ENCODE measurements at places on chromosomes 1 and 21.

DNA sequence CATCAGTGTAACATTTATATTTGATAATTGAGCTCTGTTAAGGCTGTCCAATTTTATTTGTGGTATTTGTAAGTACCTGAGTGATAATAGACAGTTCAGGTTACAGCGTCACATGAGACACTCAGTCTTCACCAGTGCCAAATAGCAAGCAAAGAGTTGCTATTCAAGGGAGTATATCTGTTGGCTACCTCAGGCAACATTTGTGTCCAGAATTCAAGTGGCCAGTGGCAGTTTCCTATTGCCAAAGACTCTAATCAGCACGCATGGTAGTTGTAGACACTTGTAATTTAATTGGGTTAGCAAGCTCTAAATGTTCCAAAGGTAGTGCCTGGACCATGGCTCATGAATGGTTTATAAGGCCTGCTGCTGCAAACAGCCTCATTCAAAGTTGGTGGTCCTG lies 1524.3 kb upstream of the B3GALT2 start:
- DNase-seq = no peak

GRCh38 chr1:114718661-114719423 lies 2.3 kb upstream of the NRAS start:
- DNase-seq = no peak

GRCh38 chr21:27372381-27372780 lies 405.5 kb upstream of the ADAMTS5 start:
- DNase-seq = no peak

DNA sequence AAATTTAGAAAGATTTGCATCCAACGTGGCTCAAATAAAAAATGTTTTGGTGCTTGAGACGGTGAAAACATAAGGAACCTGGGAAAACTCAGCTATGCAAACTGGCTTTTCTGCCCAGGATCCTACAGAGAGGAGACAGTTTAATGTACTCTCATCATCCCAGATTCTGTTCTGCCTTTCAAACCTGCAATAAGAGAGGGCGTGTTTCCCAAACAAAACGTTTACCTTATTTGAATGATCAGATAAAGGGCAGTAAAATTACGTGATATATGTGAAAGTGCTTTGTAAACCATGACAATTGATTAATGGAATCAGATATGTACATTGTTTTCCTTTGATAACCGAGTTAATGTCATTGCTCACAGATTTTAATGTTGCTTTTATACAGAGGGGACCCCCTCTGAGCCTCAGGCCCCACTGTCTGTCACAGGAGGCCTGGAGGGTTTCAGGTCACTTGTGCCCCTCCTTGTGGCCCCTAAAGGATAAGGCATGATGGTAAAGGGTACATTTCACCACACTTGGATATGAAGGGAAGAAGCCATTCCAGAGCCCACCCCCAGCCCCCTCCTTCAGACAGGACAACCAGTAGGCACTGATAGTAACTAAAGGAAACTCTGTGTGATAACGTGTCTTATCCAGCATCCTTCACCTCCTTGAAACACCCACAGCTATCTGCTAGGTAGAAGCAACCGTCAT lies 157.6 kb downstream of the EDEM3 start:
- DNase-seq = no peak

DNA sequence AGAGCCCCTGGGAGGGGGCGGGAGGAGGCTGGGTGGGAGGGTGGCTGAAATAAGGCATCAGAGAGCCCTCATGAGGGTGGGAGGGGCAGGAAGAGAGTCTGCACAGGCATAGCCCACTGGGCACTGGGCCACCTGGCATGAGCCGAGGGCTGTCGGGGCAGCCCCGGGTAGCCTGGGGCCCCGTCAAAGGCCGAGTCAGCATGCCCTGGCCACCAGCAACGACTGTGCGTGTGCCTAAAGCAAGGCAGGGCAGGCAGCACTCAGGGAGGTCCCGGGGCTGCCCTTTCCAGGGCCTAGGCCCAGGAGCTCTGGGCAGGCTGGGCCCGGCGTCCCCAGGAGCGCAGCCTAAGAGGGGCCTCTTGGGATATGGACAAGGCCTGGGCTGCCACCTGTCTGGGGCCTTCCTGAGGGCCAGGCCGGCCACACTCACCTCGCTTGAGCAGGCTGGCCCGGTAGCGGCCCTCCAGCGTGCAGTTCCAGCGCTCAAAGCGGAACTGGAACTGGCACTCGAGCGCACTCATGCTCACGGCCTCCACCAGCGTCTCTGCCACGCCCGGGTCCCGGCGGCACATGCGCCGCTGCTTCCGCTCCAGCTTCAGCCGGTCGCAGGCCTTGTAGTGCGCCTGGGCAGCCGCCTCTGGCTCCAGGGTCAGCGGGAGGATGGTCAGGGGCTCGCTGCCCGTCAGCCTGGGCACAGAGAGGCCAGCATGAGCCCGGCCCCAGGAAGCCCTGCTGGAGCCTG lies 22.7 kb downstream of the WNT9A start:
- DNase-seq = no peak

- no peak for DNase-seq
These were observed 2.3 kb downstream of the OVAAL start for GRCh38 chr1:180560868-180561600.

GRCh38 chr21:21897275-21897883 lies 899.2 kb downstream of the NCAM2 start:
- no peak for DNase-seq

GRCh38 chr1:11837767-11838348 lies 9.7 kb downstream of the NPPA start:
- DNase-seq = no peak

- DNase-seq = peak; percentile 72
These were observed 63.9 kb downstream of the WDR64 start for GRCh38 chr1:241715956-241716355.

DNA sequence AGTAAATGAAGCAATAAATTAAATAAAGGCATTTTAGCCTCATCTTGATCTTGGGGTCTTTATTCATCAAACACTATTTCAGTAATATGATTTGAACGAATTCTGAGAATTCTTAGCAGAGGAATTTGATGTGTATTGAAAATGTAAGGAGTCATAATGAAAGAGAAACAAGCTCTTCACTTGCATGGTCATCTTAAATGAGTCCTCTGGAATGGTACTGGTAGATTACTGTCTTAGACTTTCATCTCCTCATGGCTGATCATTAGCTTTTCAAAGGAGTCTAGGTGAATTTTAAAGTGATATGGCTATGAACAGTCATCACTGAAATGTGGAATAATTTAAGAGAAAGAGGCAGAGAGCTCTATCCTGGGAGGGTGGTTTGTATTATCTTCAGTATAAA lies 30.0 kb downstream of the PRRC2C start:
- no peak for DNase-seq

DNA sequence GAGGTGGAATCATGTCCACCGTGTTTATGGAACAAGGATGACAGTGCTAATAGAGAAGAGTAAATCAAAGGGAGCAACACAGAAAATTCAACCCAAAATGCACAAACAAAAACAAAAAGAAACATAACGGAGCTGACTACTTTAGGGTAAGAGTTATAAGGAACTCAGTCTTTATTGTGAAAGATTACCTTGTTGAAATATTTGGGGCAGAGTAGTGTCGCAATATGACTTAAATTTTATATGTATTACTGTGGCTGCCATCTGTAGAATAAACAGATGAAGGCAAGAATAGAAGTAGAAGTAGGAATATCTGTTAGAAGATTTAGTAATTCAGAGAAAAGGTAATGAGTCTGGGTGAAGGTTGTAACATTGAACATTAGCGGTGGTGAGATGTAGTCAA lies 913.9 kb downstream of the BRINP3 start:
- DNase-seq = no peak

DNA sequence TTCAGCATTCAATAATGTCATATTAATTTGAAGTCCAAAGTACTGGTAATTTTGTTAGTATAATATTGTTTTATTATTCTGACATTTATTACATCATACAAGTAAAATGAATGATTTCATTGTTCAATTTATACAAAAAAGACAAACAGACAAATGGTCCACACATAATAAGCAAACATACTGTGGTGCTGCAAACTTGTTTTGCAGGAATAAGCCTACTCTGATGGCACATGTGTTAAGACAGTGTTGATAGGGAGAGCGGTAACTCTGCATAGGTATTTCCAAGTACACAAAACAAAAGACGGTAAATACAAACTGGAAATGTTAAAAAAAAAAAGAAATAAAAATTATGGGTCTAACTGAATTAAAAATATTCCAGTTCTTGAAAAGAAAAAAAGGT lies 59.7 kb upstream of the DPYD start:
- DNase-seq = no peak

- no peak for DNase-seq
These were observed 99.3 kb downstream of the FMN2 start for GRCh38 chr1:240190881-240191401.

DNA sequence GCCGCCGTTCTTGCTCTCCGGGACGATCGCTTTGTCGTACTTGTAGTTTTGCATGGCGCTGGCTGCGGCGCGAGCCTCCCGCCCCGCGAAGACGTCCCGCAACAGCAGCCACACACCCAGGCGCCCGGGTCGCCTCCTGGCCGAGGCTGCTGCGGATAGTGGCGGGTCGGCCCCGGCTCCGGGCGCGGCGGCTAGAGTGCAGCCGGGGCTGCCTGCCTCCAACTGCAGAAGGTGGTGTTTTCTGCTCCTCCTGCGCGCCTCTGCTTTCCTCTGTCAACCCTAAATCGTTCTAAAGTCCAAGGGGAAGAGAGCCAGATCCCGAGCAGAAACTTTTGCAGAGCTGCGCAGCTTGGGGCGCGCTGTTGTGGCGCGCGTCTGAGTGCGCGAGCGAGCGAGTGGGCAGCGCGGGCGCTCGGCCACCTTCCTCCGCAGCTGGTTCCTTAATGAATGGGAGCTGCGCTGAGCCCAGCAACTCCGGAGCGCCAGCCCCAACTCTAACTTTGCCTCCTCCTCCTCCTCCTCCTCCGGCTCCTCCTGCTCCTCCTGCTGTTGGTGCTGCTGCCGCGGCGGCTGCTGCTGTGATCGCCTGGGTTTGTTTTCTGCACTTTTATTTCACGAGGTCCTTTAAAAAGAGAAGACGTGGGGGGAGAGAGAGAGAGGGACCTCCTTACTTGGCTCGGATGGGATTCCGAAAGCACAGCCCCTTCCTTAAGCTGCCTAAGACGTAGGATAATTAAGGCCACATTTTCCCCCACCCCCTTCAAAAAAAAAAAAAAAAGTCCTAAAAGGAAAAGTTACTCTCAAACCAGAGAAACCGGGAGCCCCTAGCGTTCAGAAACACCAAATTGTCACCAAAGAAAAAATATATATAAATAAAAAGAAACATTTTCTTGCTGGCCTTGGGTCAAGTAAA lies at the start of gene PLPP3:
Gene PLPP3 (minus strand): TSS at position 601 of the 913 bp plus-strand sequence. CDS start 547 bp downstream, at position 54.
- DNase-seq = peak; percentile 12

- no peak for DNase-seq
These were observed 445.7 kb downstream of the AMY1C start for GRCh38 chr1:104195395-104195794.

DNA sequence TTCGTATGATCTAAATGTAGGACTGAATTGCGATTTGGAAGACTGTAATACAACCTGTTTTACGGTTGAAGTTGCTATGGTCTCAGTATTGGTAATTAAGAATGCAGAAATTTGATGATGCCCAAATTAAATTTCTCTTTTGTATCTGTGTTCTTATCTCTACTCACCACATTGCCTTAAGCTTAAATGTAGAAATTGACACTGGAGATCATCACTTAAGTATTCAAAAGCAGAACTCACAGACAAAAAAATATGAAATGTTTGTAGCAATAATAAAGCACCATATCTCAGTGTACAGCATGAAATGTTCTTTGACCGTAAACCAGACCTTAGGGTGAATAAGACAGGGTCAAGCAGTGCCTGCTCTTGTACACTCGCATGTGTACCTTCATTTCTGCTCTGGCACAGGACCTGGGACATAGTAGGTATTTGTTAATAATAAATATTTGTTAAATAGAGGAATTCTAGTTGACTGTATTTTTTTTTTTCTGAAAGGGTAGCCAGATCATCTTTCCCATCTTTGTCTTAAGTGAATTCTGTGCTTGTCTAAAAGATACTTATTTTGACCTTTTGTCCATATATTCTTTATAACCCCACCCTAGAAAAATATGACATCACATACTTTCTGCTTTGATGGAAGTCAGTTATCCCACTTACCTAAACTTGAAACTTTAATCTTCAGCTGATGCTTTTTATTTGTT lies 1.5 kb downstream of the CDC7 start:
- DNase-seq = no peak

- DNase-seq = no peak
These were observed 46.5 kb upstream of the BEND5 start for GRCh38 chr1:48823168-48823567.

GRCh38 chr1:94622757-94623156 lies 81.2 kb upstream of the F3 start:
- no peak for DNase-seq
